Muscle of back (tissue), 13 donors: ENCODE measurements at places on chromosomes 4 and X. TPM values are rescaled to one million over a fixed set of nuclear protein-coding genes. Genes with fewer than 3 reads are reported as not detected.

DNA sequence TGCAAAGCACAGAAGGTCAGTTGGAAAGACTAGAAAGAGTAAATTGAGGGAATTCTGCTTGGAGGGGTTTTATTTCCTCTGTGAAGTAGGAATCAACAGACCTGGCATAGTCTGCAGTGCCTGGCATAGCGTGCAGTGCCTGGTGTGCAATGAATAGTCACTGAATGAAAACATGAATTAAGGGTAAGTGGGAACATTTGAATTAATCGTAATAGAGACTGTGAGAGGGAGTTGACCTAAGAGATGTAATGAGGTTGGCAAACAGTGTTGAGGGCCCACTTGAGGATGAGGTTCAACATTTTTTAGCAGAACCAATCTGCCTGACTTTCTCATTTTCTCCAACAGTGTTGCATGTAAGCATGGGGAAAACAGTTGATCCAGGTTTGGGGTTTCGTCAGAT lies 377.2 kb upstream of the FTHL17 start:
- DNase-seq: no peak

GRCh38 chrX:13418126-13419097 lies 98.6 kb upstream of the ATXN3L start:
- DNase-seq: no peak

GRCh38 chr4:2332976-2333319 lies 71.0 kb upstream of the MXD4 start:
- DNase-seq: no peak

DNA sequence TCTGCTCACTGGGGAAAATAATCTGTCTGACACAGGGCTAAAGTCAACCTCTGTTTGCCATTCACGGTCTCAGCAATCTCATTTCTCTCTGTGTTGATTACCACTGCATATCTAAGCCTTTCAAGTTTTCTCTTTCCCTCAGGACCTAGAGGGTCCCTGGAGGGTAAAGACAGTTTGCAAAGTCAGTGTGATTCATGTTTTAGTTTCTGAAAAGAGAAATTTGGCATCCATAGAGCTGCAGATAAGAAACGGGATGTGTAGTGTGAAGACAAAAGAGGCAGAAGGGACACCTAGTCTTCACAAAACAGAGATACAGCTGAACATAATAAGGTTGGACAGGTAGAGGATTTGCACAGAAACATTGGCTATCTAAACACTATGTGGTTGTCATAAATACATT lies 34.5 kb upstream of the KDR start:
- no peak for DNase-seq

DNA sequence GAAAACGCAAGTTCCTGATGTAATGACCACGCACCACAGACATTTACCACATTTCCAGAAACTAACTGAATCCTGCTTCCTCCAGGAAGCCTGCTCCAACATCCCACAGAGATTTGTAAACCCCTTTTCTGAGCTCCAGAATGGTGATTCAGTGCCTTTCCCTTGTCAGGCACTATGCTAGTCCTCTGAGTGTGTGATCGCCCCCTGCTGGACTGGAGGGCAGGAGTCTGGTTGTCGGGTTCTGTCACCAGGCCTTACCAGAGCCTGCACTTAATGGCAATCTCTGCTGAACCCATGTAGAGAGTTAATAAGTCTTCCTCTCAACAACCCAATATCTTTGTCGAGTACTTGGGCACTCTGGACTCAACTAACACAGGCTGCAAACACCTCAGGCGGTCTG lies 14.5 kb upstream of the KDM5C start:
- no peak for DNase-seq

The EMCN gene
- 30.6 TPM for polyA plus RNA-seq

DNA sequence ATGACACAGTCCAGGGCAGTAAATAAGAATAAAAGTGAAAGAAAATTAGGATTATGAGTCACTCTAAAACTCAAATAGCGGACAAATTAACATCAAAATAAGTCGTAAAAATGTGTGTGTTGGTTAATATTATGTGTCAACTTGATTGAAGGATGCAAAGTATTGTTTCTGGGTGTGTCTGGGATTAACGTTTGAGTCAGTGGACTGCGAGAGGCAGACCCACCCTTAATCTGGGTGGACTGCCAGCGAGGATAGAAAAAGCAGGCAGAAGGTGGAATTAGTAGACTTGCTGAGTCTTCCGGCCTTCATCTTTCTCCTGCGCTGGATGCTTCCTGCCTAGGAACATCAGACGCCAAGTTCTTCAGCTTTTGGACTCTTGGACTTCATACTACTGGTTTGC lies 324.3 kb upstream of the PCDH10 start:
- no peak for DNase-seq

GRCh38 chrX:120753413-120754251 lies 122.0 kb downstream of the CT47B1 start:
- no peak for DNase-seq

GRCh38 chr4:180203349-180203748 lies 2039.9 kb upstream of the TENM3 start:
- no peak for DNase-seq

DNA sequence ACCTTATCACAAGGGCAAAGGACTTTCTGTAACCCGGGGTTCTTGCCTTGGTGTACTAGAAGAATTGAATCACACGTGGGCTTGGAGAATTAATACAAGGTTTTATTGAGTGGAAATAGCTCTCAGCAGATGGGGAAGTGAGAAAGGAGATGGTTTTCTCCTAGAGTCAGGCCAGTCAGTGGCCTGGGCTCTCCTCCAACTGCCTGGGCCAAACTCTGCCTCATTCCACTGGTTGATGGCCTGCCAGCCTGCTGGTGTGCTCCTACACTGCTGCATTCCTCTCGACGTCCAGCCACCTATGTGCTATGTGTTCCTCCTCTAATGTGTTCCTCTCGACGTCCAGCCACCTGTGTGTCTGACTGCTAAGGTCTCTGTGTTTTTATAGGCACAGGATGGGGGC lies 35.3 kb upstream of the SPIN2A start:
- DNase-seq: no peak

DNA sequence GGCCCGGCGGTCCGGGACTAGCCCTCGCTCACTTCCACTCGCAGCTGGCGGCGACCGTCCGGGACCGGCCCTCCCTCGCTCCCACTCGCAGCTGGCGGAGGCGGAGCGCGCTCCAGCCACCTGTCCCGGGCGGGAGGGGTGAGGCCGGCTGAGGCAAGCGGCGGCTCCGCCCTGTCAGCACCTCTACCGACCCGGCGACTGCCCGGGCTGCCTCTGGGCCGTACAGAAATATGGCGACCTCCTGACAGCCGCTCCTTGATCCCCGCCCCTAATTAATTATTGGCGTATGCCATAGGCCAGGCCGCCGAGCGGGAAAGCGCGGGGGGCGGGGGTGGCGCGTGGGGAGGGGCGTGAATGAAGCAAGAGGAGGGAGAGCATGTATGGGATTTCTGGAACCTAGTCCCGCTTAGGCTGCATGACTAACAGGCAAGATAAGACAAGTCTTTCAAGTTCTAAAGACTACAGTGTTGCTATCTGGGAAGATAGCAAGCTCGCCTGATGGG lies at the start of gene MORC4:
TSS of gene MORC4 (minus strand) at position 200 of the 503 bp plus-strand sequence. CDS start 243 bp downstream, outside the sequence.
- peak; percentile 81 for DNase-seq

DNA sequence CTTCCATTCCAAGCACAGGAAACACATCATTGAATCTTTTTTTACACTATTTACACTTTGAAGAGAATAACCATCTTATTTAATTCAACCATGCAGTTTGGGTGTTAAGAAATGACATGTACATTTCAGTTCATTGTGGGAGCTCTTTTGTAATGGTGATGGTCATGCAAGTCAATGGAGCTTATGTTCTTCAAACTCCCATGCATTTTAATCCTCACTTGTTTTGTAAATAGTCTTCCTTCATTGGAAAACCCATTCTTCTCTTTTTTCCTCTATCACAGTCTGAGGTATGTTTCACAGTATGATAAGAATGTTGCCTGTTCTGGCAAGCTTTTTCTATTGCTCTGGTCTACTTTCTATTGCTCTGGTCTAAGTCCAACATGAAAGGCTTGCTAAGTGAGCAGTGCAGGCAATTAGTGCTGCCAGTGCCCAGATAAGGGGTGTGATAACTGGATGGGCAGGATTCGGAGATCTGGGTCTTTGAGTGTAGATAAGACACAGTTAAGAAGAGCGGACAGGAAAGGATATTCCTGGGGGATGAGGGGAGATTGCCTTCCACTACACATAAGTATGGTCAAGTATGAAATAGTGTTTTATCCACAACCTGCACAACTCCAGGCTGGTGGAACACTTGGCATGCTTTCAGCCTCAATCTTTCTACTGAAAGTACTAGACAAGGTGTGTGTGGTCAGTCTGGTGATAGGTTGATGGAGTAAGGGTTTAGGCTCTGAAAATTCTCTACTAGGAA lies 17.1 kb downstream of the AFP start:
- DNase-seq: no peak

DNA sequence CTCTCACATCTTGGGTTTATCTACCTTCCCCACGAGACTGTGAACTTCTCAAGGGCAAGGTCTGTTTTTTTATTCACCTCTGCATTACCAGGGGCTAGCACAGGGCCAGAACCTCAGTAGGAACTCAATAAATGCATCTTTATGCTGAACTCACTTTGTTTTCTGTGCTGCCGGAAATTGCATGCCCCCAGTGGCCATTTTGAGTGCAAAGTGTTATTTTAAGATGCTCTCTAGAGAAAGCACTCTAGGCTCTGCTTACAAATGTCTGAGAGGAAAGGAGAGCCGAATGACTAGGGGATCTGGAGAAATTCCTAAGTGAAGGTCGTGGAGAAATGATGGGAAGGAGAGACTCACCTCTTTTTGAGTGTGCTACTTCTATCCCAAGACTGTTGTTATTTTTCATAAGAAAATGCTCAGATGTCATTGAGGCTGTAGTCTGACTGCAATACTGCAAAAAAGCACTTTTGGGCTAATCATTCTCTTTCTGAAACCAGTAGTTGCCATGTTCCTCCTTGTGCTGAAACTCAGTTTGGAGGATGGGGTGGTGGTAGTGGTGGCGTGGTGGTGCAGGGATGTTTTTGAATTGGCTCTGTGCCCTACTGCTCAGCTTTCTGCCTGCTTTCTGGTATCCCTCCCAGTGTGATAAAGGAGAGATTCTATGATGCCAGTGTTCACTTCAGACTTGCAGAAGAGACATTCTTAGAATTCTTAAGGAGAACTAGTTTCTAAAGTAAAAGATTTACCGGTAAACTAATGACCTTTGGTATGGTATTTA lies 41.3 kb downstream of the DOCK11 start:
- no peak for DNase-seq

DNA sequence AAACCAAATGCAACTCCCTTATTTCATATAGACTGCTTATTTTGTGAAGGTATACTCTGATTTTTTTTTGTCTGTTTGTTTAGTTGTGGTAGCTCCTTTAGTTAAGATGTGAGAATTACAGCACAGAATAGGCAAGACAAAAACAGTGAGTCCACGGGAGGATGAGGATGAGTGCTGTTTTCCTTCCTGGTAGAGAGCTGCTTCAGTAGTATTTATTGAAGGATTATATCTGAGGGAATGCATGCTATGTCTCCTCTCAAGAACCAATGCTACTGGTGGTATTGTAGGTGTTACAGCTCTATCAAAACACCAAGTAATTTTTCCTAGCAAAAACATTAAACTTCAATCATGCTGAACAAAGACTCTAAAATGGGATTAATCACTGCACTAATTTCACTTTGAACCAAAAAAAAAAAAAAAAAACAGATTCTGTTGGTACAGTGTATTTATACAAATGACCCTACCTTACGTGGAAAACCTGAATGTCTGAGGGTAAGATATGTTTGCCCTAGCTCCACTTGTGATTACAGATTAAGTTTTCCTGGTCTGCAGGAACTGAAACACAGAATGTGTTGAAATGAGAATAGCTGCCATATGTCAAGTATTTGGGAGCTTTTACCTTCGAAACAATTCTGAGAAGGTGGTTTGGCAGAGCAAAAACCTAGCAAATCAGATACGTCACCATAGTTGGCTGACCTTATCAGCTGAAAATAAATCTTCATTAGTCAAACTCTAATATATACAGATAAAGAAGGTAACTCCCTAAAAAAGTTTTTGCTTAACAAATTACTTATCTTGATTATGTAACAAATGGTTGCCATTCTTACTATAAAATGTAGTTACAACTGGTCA lies 40.3 kb downstream of the PPP3CA start:
- no peak for DNase-seq

GRCh38 chr4:47741200-47741599 lies 96.7 kb downstream of the CORIN start:
- DNase-seq: no peak

GRCh38 chr4:76723373-76723772 lies 174.6 kb downstream of the SOWAHB start:
- no peak for DNase-seq

The MAGEA10 gene
- polyA plus RNA-seq: not detected

- DNase-seq: no peak
Observed at GRCh38 chrX:39676434-39676833, 421.3 kb downstream of the BCOR start.

The DIPK2B gene
- 23.5 TPM for polyA plus RNA-seq

The DCAF12L1 gene
- 1.9 TPM for polyA plus RNA-seq

The DHX15 gene
- 128 TPM for polyA plus RNA-seq

GRCh38 chr4:185235843-185236503 lies 26.6 kb downstream of the SNX25 start:
- DNase-seq: no peak

GRCh38 chrX:40908857-40909475 lies 173.6 kb upstream of the MED14 start:
- peak; percentile 51 for DNase-seq

The KLHL4 gene
- polyA plus RNA-seq: 3.7 TPM

GRCh38 chrX:120452131-120452530 lies 17.0 kb downstream of the LAMP2 start:
- peak; percentile 55 for DNase-seq

The USP26 gene
- not detected for polyA plus RNA-seq

- no peak for DNase-seq
Observed at GRCh38 chrX:136417806-136418205, 69.9 kb upstream of the BRS3 start.
